Ureter (tissue), 1 donor: ENCODE measurements at places on chromosomes 13 and 19.

- DNase-seq = no peak
These were observed 171.9 kb downstream of the TBC1D4 start for GRCh38 chr13:75309981-75310580.

- DNase-seq = no peak
These were observed 132.7 kb upstream of the SLITRK5 start for GRCh38 chr13:87538366-87539052.

- DNase-seq = no peak
These were observed 318.3 kb downstream of the IRS2 start for GRCh38 chr13:109468123-109468522.

- no peak for DNase-seq
These were observed 3.9 kb upstream of the KLK15 start for GRCh38 chr19:50837300-50837699.

- no peak for DNase-seq
These were observed 215.3 kb downstream of the KLF5 start for GRCh38 chr13:73274147-73274546.

GRCh38 chr13:77930430-77930829 lies 11.8 kb upstream of the EDNRB start:
- DNase-seq = no peak

DNA sequence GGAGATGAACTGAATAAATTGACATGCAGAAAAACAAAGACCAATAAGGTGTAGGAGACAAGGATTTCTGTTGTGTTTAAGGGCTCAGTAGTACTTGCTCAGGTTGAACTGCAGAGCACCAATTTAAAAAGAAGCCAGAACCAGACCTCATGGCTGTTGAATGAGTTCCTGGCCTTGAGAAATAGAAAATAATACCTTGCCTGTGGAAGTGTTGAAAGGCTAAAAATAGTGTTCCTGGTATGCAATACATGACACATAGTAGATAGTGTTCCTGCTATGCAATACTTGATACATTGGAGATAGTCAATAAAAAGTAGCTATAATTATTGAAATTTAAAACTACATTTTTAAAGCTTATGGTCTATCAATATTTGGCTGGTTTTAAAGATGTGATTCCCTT lies 595.8 kb downstream of the PCDH9 start:
- DNase-seq = no peak

- DNase-seq = no peak
These were observed 186.2 kb downstream of the EFNB2 start for GRCh38 chr13:106349080-106349931.
